Adipose tissue (tissue), 3 donors: ENCODE measurements at places on chromosomes 2 and 18. TPM values are rescaled to one million over a fixed set of nuclear protein-coding genes. Genes with fewer than 3 reads are reported as not detected.

SNRPD1 gene
- polyA plus RNA-seq = 6.2 TPM

GLI2 gene
- 0.42 TPM for polyA plus RNA-seq

DUSP19 gene
- polyA plus RNA-seq = 0.77 TPM

NT5DC4 gene
- polyA plus RNA-seq = 0.03 TPM

PRKAG3 gene
- polyA plus RNA-seq = 0.06 TPM

ADCYAP1 gene
- 0.83 TPM for polyA plus RNA-seq

HOXD11 gene
- 0.05 TPM for polyA plus RNA-seq

ARPC2 gene
- polyA plus RNA-seq = 309 TPM

GAREM2 gene
- polyA plus RNA-seq = 1.7 TPM

FSHR gene
- polyA plus RNA-seq = not detected

SRD5A2 gene
- not detected for polyA plus RNA-seq

FARSB gene
- 9.1 TPM for polyA plus RNA-seq

OTOS gene
- polyA plus RNA-seq = not detected
